ENCODE measurements at places on chromosomes 5 and 9.

- no peak for DNase-seq
Measured at GRCh38 chr9:132201780-132202703, 40.2 kb downstream of the NTNG2 start.

DNA sequence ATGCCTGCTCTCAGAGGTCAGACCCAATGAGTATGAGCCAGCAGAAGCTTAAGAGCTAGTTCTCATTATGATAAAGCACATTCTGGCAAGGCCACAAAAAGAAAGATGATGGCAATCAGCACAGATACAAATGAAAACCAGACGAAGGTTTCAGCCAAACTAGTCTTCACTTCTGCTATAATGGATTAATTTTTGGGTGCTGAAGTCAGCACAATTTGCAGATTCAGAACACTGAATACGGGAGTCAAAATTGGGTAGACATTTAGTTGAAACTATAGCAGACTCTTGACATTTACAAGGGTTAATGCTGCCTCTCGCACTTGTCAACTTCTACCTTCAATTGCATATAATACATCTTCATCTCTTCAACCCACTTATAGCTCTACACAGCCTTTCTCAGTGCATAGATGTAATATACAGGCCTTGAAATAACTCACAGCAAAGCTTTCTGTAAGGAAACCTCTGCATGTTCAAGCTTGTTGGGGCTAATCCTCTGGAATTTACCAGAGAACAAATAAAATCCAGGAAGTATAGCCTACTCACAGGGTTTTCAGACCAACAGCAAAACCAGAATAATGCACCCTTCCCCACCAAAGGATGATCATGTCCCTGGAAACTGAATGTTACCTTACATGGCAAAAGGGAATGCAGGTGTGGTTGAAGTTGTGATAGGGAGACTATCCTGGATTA lies 77.1 kb downstream of the BAAT start:
- no peak for DNase-seq

GRCh38 chr5:147177125-147177840 lies 57.5 kb upstream of the STK32A start:
- no peak for DNase-seq

- no peak for DNase-seq
Measured at GRCh38 chr5:38148021-38148625, 110.2 kb upstream of the EGFLAM start.

DNA sequence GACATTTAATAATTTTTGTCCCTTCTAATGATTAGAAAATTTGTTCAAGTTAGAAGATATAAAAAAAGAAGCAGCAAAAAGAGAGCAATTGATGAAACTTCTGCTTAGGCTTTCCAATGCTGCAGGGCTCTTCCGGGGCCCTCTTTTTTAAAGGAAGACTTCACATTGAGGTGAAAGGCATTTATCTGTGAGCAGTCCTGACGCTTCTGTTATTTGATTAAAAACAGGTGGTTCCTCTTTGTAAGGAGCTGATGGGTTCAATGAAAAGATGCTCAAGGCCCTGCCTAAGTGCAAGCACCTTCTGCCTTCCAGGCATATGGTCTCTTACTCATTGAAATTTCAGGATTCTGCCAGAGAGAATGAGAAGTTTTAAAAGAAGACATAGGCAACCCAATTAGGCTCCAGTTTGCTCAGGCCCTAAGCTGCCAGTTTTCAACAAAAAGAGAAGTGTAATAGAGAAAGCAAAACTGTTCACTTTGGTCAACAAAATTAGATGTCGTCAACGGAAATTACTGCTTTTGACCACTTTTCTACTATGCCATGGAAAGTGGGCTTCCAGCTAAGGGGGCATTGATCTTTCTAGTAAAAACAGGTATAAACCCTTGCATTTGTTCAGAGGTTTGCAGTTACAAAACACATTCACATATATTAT lies 100.2 kb downstream of the INSYN2B start:
- no peak for DNase-seq

- no peak for DNase-seq
Measured at GRCh38 chr9:96294159-96294545, 7.8 kb downstream of the HSD17B3 start.

GRCh38 chr5:80915716-80916115 lies 44.4 kb upstream of the RASGRF2 start:
- DNase-seq, result no peak

- DNase-seq, result no peak
Measured at GRCh38 chr9:27043176-27043575, 37.7 kb upstream of the LRRC19 start.

DNA sequence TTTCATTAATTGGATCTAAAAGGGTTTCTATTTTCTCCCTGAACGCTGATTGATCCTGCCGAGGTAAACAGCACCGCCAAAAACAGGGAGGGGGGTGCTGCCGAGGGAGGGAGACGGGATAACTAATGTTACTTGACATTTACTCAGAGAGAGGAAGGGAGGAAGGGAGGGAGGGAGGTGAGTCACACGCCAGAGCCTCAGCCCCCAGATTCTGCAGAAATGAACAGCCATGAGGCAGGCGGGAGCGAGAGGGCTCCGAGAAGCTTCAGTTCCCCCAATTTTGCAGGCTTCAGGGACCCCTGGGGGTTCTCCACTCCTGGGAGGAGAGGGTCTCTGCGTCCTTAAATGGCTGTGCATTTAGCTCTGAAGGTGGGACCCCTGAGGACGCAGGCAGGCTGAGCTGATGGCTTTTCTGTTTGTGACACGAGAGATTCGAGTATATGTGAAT lies 59.1 kb upstream of the IER5L start:
- DNase-seq, result peak; percentile 31

All from stimulated activated CD8-positive, alpha-beta memory T cell treated with anti-CD3 and anti-CD28 coated beads, Interleukin-2, amount 100 ng/mL, for 48 hours (primary cell).